C1 segment of cervical spinal cord (tissue), 14 donors: ENCODE measurements at places on chromosomes 4 and X.

- DNase-seq, result no peak
Observed at GRCh38 chr4:168723020-168723419, 226.2 kb downstream of the PALLD start.

- no peak for DNase-seq
Observed at GRCh38 chr4:157572284-157572683, 351.8 kb downstream of the GRIA2 start.

- no peak for DNase-seq
Observed at GRCh38 chr4:70938086-70938485, 35.9 kb downstream of the MOB1B start.

- DNase-seq, result no peak
Observed at GRCh38 chr4:2151544-2151943, 90.4 kb downstream of the HAUS3 start.

DNA sequence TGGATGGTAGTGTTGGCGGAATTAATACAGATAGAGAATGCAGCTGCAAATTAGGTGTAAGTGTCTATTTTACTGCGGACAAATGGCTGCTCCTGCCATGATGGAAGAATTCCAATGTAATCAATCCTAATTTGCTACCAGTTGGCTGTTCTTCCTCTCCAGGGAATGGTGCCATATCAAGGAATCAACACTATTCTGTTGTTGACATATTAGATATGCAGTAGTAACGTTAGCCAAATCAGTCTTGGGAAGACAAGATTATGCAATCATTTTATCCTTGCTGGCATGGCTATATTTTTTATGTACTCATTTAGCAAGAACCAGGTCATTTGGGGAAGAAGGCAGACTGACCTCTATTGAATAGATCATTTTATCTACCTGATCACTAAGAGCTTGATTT, 271.2 kb upstream of the AGA start:
- DNase-seq, result no peak

DNA sequence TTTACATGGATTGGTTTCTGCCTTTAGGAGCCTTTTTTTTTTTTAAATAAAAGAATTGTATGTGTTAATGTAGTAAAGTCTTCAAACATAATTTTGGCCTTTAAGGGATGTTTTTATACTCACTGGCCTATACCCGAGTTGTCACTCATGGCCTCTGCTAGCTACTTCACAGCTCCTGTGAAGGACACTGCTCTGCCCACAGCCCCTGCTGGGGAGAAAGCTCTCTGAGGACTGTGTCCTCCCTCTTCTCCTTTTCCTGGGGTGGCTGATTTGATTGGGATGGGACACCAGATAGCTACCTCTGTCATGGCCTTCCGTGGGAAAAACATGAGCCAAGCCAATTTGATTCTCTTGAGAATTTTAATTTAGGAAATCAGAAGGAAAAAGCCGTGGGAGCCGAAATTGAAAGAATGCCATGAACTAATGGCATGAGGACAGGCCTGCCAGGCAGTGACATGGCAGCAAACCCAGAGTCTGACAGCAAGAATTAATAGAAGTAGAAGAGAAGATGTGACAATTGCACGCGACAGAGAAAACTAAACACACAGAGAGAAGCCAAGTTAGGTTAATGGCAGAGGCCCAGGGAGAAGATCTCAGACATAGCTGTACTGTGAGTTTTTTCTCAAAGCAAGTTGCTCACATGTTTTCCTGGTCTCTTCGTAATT, 81.4 kb downstream of the ARHGAP10 start:
- DNase-seq, result no peak
